ENCODE measurements at places on chromosomes 12 and 14. TPM values are rescaled to one million over a fixed set of nuclear protein-coding genes. Genes with fewer than 3 reads are reported as not detected.

TARBP2 gene
- total RNA-seq: 61.5 TPM

LYZ gene
- 11.1 TPM for total RNA-seq

CYP27B1 gene
- 2.0 TPM for total RNA-seq

PCBP2 gene
- 1,366 TPM for total RNA-seq

AMIGO2 gene
- total RNA-seq: 10.7 TPM

- DNase-seq: no peak
Observed at GRCh38 chr12:40834321-40834720, 142.1 kb downstream of the CNTN1 start.

GRCh38 chr12:14356147-14356546, 9.3 kb upstream of the ATF7IP start:
- DNase-seq: no peak

DNA sequence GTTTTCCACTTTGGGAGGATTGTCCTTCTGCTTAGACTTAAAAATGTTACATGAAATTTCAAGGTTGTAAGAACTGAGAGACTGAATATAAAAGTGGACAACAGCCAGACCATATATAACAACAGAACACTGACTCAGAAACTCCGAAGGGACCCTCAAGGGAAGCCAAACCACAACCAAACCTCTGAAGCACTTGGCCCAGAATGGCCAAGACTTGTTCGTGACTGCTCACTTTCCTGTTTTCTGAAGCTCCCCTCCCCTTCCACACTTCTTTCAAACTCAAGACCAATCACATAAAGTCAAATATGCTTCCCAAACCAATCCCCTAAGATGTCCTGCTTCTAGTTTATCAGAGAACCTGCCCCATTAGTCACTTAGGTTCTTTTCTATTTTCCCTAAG, 13.7 kb downstream of the OR6J1 start:
- DNase-seq: no peak

DNA sequence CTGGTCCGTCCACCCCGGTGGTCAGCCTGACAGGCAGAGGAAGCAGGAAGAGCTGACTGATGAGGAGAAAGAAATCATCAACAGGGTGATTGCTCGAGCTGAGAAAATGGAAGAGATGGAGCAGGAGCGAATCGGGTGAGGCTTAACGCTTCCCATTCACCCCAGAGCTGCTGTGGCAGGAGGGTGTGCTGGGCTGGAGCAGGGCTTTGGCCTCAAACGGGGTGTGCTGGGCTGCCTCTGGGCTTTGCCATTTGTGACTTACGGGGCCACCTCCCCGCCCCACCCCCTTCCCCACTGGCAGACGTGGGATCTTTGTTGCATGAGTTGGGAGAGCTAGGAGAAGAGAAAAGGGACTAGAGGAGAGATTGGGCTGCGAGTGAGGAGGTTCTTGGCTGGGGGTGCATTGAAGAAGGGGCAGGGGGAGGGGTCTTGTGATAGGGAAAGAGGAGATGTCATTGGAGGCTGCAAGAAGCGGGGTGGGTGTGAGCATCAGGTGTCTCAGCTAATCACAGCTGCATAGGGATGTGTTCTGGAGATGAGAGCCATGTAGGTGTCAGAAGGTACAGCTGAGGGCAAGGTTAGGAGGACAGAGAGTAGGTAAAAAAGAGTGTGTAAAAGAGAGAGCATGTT, 56.3 kb downstream of the RPH3A start:
- no peak for DNase-seq

GRCh38 chr12:42166501-42166900, 21.8 kb upstream of the GXYLT1 start:
- no peak for DNase-seq

DNA sequence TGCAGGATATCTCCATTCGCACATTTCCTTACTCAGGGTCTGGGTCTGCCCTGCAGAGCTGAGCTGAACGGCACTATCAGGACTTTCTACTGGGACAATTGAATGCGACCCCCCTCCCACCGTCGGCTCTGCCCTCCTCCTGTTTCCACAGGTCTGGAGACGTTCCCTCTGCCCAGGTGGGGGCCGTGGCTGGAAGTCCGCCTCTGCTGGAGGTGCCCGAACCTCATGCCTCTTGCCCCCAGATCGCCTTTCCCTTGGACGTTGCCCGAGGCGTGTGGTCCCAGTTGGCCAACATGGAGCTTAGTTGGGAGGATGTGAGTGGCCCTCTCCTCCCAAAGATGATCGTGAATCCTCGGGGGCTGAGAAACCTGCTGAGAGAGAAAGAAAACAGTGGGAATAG, 21.2 kb upstream of the KLC1 start:
- no peak for DNase-seq

DNA sequence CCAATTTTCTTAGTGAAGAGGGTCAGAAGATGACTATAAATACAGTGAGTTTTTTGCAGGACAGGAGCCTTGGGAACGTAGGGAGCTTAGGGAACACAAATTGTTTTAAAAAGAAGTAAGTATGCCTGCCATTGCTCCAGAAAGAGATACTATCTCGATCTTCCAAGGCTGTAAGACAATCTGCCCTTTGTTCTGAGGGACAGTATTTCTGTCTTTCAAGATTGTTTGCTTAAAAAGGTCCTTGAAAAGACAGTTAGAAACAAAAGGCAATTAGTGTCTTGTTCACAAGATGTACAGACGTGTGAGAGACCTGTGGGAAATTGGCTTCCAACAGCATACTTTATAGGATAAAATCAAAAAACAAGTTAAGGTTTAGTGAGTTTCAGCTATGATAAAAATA, 321.2 kb upstream of the FAR2 start:
- DNase-seq: no peak

DNA sequence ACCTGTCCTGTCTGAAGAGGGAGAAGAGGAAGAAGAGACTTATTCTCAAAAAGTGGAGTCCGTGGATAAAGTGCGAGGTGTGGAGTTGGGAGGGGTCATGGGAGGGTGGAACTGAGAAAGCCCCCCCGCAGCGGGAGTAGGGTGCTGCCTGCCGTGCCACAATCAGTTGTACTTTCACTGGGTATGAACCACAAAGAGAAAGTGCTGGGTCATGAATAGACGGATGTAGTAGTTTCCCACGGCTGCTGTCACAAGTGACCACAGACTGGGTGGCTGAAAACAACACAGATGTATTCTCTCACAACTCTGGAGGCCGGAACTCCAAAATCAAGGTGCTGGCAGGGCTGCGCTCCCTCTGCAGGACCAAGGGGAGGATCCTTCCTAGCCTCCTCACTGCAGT, 5.5 kb downstream of the DNAH10 start:
- no peak for DNase-seq

GRCh38 chr12:18676141-18676540, 61.7 kb downstream of the PLCZ1 start:
- DNase-seq: no peak

GRCh38 chr14:48954446-48954845, 631.7 kb downstream of the RPS29 start:
- no peak for DNase-seq

GRCh38 chr12:122473543-122474323, 27.0 kb downstream of the ZCCHC8 start:
- no peak for DNase-seq

DNA sequence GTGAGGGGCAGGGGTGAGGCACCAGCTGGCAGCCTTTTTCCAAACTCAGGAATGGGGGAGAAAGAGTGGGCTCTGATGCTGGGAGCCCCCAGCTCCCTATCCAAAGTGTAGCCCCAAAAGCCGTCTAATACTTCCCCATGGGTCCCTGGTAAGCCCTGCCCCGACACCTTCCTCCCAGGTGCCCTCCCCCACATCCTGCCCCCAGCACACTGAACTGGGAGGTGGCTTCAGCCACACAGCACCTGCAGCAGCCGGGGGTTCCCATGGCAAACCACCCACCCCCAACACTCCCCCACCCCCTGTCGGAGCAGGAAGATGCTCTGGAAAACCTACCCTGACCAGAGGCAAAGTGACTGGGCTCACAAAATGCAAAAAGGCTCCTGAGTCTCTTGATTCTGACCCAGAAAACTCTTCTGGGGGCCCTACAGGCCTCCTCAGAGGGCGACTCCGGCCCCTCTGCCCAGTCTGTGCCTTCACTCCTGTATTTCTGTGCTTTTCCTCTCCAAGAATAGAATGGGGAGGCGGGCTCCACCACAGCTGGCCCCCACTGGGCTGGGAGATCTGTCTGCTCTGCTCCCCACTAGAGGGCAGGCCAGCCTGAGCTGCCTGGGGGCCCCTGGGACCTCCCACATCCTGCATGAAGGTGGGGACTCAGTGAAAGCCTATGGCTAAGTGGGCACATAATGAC, 81.6 kb downstream of the ITPK1 start:
- no peak for DNase-seq

- DNase-seq: no peak
Observed at GRCh38 chr12:88805286-88805685, 225.0 kb upstream of the KITLG start.

- no peak for DNase-seq
Observed at GRCh38 chr12:3086729-3087323, 9.6 kb downstream of the TSPAN9 start.

GRCh38 chr12:120496413-120497340, 764 bp downstream of the DYNLL1 start:
- peak; percentile 13 for DNase-seq

- DNase-seq: no peak
Observed at GRCh38 chr12:63981343-63981742, 136.8 kb downstream of the SRGAP1 start.

DNA sequence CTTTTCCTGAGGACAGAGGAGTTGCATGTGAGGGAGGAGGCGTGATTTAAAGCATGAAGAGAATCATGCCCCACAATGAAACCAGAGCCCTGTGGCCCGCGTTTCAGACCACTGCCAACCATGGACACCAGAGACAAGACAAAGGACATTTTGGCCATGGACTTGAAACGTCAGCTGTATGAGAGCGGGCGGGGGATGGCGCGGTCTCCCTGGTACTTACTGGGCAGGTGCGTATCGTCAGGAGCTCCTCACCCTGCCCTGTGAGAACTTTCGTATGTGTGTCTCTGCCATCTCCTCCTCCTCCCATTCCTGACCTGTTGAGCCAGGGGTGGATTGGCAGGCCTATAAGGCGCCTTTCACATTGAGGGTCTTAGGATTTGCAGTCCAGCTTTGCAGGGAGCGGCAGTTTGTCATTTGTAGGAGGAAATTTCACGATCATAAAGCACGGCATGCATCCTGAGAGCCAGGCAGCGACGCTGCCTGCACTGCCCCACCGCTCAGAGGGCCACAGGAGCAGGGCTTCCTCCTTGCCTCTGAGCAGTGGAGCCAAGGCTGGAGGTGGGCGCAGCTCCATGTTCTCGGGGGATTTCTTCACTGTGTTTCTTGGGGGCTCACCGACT, 22.2 kb downstream of the SFSWAP start:
- no peak for DNase-seq

DNA sequence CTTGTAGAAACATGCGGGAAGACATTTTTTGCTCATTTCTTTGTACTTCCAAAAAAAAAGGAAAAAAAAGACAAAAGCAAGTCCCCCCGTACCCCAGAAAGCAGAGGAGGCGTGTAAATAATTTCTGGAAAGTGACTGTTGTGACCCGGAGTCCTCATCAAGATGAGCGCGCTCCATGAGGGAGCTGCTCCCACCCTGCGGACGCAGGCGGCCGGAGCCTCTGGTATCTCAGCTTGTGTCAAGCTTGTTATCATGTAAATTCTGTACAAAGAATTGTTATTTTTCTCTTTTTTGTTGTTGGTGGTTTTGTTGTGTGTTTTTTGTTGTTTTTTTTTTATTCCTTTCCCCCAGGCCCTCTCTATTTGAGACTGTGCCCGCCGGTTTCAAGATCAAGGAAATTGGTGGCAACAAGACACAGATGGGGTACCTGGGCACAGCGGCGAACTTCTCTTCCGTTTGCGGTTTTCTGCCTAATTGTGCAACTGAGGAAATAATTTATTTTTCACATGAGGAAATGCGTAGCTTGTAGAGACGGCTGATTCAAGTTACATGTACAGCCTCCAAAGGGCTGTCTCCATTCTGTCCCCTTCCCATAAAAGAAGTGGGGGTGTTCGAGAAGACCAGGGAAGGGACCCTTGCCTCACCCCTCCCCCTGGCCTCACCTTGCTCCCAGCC, 27.0 kb downstream of the HPD start:
- DNase-seq: no peak

GRCh38 chr14:64681796-64682710, 22.2 kb upstream of the PLEKHG3 start:
- DNase-seq: no peak

DNA sequence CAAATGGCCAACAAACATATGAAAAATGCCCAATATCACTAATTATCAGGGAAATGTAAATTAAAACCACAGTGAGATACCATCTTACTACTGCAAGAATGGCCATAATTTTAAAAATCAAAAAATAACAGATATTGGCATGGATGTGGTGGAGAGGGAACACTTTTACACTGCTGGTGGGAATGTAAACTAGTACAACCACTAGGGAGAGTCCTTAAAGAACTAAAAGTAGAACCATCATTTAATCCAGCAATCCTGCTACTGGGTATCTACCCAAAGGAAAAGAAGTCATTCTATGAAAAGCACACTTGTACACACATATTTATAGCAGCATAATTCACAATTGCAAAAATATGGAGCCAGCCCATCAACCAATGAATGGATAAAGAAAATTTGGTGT, 459.7 kb downstream of the GXYLT1 start:
- DNase-seq: no peak

Measured in progenitor cell of endocrine pancreas (in vitro differentiated cells).